ENCODE measurements at places on chromosomes 7 and 10. TPM values are rescaled to one million over a fixed set of nuclear protein-coding genes. Genes with fewer than 3 reads are reported as not detected.

The PTTG1IP2 gene
- not detected for total RNA-seq

The HEPACAM2 gene
- not detected for total RNA-seq

The PODXL gene
- total RNA-seq = 46.7 TPM

The SDK1 gene
- total RNA-seq = 14.4 TPM

The ABLIM1 gene
- 79.4 TPM for total RNA-seq

DNA sequence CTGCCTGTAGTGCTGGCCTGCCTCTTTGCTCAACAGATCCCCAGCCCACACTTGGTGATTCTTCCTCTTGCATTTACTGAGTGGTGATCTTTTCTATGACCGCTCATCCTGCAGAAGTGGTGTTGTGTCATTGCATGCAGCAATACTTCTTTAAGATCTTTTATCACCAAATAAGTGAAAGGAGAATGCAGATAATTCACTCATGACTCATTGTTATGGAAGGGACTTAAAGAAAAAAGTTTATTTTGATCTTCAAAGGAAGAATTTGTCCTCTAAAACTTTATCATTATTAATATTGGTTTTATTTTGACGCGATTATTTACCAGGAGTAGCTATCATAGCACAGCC is 489.1 kb upstream of the CELF2 start:
- no peak for DNase-seq

- DNase-seq = no peak
Observed at GRCh38 chr10:5546891-5547680, 22.3 kb downstream of the CALML3 start.

DNA sequence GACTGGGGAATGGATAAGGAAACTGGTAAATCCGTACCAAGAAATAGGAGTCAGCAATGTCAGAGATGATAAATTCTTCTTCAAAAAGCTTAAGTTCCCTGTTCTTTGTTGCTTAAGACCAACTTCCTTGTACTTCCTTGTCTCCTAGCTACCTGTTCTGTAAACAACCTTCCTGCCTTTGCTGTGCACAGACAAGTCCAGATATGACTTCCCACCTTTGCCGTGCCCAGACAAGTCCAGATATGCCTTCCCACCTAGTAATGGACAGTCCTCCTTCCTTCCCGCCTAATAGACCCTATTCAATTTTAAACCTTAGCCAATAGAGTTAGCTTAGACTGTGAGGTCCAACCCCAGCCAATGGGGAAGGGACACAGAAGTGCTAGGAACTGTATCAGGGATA is 2.5 kb upstream of the ZNF33A start:
- DNase-seq = no peak

GRCh38 chr10:124660404-124661125 is 83.6 kb downstream of the FAM53B start:
- DNase-seq = no peak

DNA sequence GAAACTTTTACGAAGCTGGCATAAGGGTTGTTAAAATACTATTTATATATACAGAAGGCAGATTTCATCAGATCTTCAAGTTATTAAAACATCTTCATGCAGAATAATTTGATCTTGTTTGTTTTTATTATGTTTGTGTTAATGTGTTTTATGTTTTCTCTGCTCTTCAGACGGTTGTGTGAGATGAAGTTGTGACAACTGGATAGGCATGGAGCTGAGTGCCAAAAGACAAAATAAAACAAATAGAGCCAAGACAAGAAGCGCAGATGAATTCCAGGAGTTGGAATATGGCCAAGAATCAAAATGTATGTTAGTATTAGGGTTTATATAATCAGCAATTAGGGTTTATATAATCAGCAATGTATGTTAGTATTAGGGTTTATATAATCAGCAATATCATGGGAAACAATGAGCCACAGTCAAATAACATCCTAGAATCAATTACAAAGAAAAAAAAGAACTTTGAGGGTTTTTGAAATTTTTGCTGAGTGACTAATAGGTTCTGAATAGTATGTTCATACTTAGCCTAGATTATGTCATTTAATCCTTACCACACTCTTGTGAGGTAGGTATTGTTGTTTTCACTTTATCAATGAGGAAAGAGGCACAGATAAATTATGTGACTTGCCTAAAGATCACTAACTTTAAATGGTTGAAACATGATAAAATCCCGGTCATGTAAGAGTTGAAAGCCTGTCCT is 488.0 kb upstream of the STEAP1 start:
- DNase-seq = no peak

DNA sequence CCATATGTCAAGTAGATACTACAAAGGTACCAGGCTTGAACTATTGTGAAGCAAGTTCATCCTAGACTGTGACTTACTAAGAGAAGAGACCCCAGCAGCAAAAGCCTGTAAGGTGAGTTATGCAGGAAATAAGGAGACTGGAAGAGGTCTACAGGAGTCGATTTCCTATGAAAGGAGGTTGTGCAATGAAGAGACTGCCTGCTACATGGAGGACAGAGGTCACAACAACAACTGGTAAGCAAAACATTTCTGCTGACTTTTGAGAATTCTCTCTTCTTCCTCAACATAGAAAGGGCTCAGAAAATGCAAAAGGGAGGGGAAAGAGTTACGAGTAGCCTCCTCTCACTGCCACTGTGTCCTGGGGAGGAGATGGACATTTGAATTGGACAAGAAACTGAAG is 42.4 kb downstream of the PDK4 start:
- DNase-seq = no peak

DNA sequence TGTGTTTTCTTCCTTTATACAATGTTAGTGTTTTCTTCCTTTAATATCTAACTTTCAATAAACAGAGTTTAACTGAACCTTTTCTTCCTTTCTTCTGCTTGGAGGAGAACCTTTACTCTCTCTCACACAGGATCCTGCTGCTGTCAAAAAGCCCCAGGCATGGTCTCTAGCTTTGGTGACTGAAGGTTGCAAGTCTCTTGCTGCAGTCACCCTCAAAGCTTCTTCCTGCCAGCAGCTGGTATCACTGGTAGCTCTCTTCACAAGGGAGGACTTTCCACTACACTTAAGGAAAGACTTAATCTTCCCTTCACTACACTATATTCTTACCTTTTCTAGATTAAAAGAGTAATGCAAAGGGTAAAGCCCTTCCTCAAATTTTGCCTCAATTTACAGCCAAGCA is 153.4 kb downstream of the SGMS1 start:
- no peak for DNase-seq

DNA sequence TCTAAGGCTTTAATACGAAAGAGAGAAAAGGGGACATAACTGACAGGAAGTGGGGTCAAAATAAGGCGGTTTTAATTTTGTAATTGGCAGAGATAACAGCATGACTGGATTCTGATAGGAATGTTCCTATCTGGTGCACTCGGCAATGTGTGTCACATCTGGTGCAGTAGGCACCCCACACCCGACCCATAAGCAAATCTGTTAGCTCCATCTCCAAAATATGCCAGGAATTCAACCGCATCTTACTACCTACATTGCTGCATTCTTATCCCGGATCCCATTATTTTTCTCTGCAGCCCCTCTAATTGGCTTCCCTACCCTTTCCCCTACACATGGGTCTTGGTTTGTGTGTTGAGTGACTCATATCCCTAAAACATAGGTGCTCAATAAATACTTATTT is 19.1 kb upstream of the GALNT11 start:
- no peak for DNase-seq

DNA sequence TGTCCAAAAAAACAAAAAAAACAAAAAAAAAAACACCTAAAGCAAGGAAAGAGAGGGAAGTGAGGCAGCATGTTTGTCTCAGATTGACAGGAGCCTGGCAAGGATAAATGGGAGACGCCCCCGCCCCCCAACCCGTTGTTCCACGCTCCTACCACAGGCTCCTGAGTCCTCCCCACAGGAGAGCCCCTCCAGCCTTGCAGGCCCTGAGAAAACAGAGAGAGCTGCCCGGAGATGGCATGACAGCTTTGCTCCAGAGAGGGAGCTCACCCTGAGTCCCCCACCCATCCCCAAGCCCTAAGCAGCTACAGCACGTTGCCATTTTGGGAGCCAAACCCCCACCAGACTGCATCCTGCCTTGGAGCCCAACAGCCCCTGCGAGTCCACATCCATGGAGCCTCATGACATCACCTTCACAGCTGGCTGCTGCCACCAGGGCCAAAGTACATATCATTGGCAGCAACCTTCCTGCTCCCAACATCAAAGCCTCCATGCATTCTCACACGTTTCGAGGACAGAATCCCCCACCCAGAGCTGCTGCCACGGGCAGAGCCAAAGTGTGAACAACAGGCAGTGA is 1283.3 kb downstream of the TYW1 start:
- no peak for DNase-seq

Data from posterior vena cava (tissue), 2 donors.